Esophagus squamous epithelium (tissue), 5 donors: ENCODE measurements at places on chromosomes 12 and 14.

DNA sequence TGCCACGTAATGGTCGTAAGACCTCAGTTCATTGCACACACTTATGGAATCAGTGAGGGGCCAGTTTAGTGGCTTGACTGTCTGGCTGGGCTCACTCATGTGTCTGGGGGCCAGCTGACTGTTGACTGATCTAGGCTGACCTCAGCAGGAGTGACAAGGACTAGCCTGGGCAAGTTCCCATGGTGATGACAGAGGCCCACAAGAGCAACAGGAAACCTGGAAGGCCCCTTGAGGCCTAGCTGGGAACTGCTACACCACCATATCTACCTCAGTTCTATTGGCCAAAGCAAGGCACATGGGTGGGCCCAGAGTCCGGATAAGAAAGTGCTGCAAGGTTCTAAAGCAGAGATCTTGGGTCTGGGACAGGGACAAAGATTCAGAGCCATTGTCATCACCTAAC, 21.3 kb upstream of the RFLNA start:
- no peak for DNase-seq

DNA sequence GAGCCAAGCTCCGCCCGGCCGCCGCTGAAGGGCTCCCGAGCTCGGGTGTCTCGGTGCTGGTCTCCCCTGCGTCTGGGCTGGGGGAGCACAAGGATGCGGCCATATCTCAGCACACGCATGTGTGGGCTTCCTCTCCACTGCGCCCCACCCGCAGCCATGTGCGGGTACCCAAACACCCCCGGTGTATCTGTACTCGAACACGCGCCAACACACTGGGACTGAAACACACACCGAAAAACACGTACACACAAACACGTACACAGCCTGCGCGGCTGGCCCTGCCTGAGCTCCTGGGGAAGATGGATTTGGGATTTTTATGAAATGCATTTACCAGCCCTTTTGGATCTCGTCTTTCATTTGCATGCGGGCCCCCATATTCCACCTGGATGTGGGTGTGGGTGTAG, 897 bp upstream of the TBX3 start:
- DNase-seq = no peak

GRCh38 chr14:76040704-76041103, 55.1 kb downstream of the IFT43 start:
- no peak for DNase-seq

GRCh38 chr12:94123127-94123526, 25.2 kb upstream of the PLXNC1 start:
- DNase-seq = no peak

DNA sequence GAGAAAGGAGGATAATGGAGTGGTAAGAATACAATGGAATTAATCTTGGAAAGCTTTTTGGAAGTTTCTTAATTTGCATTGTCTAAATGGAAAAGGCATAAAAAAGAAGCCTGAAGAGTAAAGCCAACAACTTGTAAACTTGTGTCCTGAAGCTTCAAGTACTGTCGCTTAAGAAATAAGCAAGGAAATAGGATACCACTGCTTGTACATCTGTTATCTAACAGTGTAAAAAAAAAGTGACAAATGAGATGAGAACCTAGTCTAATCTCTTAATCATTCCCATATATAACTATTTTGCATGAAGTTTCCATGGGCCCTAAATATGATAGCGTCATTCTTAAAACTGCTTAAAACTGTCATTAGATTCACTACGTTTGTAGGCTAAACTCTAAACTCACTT, 134.0 kb upstream of the DYRK2 start:
- DNase-seq = no peak

GRCh38 chr12:132144115-132144809, at the start of the genes DDX51 and NOC4L:
DDX51 (minus strand) TSS chr12:132144319; CDS start chr12:132144296, 23 bp downstream.
NOC4L (plus strand) TSS chr12:132144457; CDS start chr12:132144489, 32 bp downstream.
- peak; percentile 57 for DNase-seq

GRCh38 chr12:120060196-120060595, 56.4 kb downstream of the RAB35 start:
- no peak for DNase-seq

DNA sequence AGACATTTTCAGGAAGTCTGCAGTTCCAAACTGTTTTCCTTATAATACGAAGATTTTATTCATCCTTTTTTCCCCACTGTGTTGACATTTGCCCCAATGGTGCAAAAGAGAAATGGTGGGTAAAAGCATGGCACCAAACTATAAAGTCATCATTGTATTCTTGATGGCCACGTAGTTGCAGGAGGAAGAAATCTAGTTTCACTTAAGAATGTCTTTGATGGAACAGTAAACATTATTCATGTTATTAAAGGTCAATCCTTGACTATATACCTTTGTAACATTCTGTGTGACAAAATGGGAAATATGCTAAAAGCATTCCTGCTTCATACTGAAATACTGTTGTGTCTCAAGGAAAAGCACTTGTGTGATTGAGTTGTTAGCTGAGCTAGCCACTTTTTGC, 80.1 kb downstream of the PRKCH start:
- DNase-seq = no peak

DNA sequence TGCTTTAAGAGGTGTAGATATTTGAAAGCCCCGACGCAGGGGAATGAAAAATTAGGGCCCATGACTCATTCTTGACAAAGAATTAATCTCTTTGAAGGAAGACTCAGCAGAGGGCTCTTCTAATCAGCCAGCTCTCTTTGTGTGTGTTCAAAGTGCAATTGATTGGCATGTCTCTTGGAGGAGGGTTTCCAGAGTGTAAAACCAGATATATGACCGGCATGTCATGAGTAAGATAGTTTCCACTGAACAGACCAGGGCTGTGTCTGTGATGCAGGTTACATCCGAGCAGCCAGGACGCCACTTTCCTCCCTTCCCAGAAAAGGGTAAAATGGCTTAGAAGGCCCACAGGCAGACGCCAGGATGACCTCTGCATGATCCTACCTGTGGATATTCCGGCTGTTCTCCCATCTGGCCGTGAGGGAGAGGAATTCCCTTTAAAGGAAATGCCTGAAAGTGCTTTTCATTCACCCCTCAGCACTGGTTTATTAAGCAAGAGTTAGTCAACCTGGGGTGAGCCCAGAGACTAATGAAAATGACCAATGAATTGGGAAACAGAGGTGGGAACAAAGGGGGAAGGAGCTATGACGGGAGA, 7.2 kb upstream of the KRT75 start:
- DNase-seq = no peak

DNA sequence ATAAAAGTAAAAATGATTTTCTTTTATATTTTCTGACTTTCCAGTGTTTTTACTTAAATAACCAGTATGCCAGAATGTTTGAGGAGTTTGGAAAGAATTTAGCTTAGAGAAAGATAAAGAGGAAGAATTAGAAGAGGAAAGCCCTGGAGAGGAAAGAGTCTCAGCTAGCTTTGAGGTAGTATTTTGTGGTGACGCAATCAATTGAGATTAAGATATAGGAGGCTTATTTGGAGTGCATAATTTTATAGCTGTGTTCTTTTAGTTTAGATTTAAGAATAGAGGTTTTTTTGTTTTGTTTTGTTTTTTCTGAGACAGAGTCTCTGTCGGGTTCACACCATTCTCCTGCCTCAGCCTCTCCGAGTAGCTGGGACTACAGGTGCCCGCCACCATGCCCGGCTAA, 18.1 kb downstream of the CLEC2B start:
- DNase-seq = no peak

DNA sequence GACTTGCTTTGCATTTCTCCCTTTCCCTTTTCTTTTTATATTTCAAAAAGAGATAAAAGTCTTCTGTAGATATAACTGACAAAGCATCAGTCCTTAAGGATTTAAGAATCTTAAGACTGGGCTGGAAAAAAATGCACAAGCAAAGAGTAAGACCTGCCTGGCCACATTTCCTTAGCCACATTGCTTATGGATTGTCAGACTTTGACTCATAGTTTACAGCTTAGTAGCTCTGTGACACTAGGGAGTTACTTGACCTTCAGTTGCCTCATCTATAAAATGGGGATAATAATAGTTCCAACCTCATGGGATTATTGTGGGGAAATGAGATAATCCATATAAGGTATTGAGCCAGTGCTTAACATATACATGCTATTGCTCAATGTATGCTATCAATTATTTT, 66.4 kb upstream of the STK38L start:
- DNase-seq = no peak

DNA sequence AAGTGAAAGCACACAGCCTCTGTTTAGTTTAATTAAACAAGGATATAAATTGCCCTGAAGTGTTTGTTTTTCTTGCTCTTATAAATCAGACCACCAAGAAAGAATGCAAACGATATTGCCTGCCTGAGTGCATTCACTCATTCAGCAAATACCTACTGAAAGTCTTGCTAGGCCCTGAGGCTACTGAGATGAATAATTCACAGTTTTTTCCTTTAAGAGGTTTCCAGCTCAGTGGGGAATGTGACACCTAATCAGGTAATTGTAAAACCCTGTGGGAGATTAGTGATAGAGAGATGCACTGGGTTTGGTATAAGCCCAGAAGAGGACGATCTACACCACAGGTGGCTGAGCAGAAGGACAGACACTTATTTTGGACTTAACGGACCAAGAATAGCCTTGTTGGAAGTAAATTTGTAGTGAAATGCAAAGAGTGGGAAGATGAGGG, 151.4 kb downstream of the SLC35F4 start:
- DNase-seq = no peak

GRCh38 chr12:26317942-26318575, 122.7 kb downstream of the SSPN start:
- no peak for DNase-seq

GRCh38 chr14:104384776-104385071, 194.8 kb upstream of the C14orf180 start:
- no peak for DNase-seq
